Ovary (tissue), 10 donors: ENCODE measurements at places on chromosomes 7 and 10. TPM values are rescaled to one million over a fixed set of nuclear protein-coding genes. Genes with fewer than 3 reads are reported as not detected.

The MINDY4 gene
- 26.8 TPM for total RNA-seq

The PAX4 gene
- not detected for total RNA-seq

The CALHM1 gene
- total RNA-seq, result not detected

The MARVELD1 gene
- 58.5 TPM for total RNA-seq

GRCh38 chr7:107025449-107026103 is 18.9 kb upstream of the PRKAR2B start:
- DNase-seq, result no peak

DNA sequence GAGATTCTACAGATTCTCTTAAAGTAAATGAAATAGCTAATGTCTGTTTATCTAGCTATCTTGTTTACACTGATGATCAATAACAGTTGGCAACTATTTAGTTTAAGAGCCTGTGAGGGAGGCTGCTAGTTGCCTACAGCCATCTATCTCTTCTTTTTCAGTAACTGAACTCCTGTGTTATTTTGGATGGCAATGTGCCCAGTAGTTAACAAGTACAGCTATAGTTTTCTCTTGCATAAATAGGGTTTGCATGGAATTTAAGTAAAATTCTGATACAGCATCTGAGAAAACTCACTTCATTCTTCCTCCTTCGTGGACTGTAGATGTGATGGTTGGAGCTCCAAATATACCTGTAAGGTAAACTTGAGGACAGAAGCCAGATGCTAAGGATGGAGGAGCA is 219.5 kb upstream of the POT1 start:
- no peak for DNase-seq

DNA sequence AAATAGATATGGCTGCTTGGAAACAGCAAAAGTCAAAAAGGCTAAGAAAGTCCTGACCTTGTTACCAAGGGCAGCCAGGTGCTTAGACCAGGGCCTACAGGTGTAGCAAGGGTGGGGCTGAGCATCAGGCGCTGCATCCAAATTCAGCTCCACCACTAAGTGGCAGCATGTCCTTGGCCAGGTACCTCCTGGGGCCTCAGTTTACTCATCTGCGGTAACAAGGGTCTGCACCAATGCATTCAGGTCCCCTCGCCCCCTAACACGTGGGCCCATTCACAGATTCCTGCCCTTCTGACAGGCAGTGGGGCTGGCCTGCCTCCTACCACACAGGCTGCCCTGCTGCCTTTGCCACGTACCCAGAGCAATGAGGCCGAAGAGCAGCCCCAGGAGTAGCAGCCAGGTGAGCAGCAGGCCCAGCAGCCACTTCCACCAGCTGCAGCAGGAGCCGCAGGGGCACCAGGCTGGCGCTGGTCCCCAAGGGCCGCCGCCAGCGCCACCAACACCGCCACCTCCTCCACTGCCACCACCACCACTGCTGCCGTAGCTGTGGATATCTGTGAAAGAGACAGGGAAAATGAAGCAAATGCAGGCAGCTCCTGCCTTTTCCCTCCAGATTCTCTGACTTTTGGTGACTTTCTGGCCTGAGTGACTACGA is 28.9 kb downstream of the COL17A1 start:
- no peak for DNase-seq

DNA sequence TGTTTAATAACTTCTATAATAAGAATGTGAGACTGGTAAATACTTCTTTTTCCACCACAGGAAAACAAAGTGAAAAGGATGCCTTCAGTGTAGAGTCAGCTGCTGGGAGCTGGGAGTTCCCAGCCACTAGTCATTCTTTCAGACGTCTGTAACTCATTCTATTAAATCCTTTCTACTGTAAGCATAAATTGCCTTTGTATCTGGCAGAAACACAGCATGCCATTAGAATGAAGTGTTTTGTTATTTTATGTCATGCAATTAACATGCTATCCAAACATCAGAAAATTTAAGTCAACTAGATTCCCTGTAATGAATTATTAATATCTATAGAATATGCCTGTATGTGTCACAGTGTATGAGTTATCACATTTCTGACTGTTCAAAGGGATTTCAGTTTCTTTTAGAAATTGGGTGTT is 14.3 kb downstream of the BPGM start:
- DNase-seq, result no peak

GRCh38 chr7:66815951-66816350 is 75.4 kb downstream of the RABGEF1 start:
- no peak for DNase-seq

DNA sequence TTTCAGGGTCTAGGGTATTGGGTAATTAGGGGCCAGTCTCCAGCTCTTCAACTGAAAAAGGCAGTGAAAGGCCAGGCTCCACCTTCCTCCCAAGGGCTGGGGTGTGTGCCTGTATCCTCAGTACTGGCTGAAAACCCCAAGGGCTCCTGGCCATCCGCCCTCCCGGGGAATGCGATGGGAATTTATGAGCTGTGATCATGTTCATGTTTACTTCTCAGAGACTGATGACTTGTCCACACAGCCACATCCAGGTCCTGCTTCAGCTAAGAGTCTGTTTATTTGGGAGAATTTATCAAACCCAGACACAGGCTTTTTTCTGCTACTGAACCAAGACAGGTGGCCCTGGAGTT is 91.7 kb downstream of the CCDC3 start:
- peak; percentile 41 for DNase-seq
